ENCODE measurements at places on chromosomes 16 and 17. TPM values are rescaled to one million over a fixed set of nuclear protein-coding genes. Genes with fewer than 3 reads are reported as not detected.

DNA sequence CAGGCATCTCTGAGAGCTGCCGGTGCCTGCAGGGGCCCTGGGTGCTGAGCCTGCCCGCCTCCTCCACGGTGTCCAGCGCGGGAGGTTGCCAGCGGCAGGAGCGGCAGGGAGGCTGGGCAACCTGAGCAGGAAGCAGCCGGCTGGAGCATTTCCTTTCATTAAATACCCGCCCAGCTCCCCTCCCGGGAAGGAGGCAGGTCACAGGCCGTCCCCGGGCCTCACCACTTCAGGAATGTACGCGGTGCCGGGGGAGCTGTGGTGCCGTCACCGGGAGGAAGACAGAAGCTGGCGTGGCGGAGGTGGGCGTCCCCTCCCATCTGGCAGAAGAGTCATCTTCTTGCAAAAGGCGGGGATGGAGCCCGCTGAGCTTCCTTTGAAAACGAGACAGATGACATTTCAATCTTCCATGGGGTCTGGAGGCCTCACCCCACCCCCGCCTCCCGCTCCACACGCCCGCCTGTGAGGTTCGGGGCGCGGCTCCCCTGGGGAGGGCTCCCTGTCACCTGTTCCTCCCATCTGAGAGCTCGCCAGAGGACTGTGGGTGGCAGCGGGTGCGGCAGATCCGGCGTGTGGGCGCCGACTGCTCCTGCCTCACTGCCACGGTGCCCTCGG is 16.0 kb downstream of the SOX8 start:
- H3K27me3 ChIP-seq: peaks cover 13% of the 10 kb centered on the region
- peaks cover 8% of the 10 kb centered on the region for H3K36me3 ChIP-seq
- no peak overlapping the region for H3K27ac ChIP-seq

GRCh38 chr16:48272837-48273421 is 25.6 kb upstream of the ABCC11 start:
- no peak for DNase-seq
- H3K4me3 ChIP-seq: no peak overlapping the region
- no peaks in the 10 kb centered on the region for H3K27me3 ChIP-seq
- peaks cover 14% of the 10 kb centered on the region for H3K36me3 ChIP-seq
- H3K4me1 ChIP-seq: no peaks in the 10 kb centered on the region
- no peak overlapping the region for H3K27ac ChIP-seq

DNA sequence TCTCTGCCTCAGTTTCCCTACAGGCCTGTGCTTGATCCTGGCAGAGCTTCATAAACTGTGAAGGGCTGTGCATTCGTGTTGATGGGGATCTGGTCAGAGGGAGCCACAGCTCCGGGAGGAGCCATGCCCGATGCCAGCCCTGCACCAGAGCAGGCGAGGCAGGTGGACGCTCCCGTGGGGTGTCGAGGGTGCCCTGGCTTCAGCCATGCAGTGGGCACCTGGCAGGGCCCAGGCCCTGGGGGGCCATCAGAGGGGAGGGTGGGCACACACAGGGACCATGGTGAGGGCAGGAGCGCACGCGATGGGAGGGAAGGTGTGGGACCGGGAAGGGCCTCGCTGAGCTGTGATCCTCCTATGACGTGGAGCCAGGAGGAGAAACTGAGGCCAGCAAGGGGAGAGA is 22.0 kb downstream of the ZFPM1 start:
- H3K4me1 ChIP-seq: peaks cover 31% of the 10 kb centered on the region
- H3K36me3 ChIP-seq: no peaks in the 10 kb centered on the region
- DNase-seq: no peak
- H3K4me3 ChIP-seq: no peak overlapping the region

DNA sequence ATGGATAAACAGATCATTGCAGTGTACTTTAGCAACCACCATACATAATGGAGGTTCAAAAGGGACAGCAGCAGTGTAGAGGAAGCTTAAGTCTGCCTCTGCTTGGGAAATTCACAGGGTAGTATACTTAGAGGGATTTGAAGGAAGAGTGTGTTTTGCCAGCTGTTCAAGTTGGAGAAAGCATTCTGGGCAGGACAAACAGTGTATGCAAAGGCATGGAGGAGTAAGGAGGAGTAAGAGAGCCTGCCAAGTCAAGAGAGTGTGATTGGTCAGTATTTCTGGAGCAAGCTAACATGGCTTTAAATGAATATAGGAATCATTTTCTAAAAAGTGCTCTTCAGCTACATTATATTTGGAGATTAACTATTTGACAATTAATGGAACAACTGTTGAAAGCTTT is 22.9 kb upstream of the PHAF1 start:
- no peaks in the 10 kb centered on the region for H3K27me3 ChIP-seq
- no peak overlapping the region for H3K4me3 ChIP-seq
- H3K27ac ChIP-seq: peak overlapping the region; percentile 8
- DNase-seq: no peak
- peaks cover 25% of the 10 kb centered on the region for H3K36me3 ChIP-seq

DNA sequence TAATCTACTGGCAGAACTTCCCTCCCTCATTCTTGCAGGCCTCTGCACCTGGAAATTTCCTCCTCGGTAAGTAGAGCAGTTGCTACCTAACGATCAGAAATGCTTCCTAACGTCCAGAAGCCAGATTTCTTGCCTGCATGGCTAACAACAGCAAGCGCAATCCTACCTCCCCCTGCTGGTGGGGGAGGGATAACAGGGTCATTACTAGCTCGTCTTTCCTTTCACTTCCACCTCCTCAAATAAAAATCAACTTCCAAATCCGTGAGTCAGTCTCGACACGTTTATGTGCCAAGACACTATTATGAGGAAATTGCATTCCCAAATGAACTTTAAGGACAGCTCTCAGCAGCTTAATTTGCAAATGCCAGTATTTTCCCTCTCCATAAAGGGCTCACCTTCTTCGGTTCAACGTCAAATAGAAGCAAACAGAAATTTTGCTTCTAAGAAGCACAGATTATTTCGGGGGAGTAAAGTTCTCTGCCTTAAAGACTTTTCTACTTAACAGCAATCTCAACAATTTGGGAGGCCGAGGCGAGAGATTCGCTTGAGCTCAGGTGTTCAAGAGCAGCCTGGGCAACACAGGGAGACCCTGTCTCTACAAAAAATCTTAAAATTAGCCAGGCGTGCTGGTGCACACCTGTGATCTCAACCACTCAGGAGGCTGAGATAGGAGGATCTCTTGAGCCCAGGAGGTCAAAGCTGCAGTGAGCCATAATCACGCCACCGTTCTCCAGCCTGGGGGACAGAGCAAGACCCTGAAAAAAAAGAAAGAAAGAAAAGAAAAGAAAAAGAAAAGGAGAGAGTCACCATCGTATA is 188.6 kb upstream of the PSMD7 start:
- DNase-seq: peak; percentile 37
- peaks cover 4% of the 10 kb centered on the region for H3K4me1 ChIP-seq
- no peak overlapping the region for H3K27ac ChIP-seq

DNA sequence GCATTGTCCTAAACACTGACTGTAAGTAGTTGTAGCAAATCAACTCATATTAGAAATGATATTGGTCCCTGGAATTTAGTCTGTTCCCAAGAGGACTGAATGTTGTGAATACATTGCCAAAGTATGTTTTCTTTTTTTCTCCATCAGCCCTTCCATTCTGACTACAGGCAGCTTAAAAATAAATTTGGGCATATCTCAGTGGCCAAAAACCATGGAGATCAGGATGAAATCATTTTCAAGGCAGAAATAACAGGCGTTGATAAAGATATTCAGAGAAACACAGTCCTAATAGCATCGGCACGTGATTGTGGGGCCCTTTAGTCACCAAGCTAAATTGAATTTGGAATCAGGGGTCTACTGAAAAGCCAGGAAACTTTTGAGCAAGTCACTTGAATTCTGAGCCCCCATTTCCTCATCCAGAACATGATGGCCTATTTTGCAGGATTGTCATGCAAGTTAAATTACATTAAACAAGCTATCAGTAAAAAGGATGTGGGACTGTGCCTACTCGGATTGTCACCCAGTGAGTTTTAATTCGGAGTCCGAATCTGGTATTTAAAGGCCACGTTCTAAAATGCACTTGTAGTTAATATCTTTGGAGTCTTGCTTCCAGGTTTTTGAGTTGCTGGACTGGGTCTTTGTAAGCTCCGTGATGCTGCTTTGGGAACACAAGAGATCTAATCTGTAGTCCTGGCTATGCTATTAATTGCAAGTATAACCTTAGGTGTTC is 17.1 kb downstream of the HLF start:
- H3K27me3 ChIP-seq: peaks cover 7% of the 10 kb centered on the region
- H3K4me3 ChIP-seq: no peak overlapping the region
- no peak overlapping the region for H3K27ac ChIP-seq
- H3K4me1 ChIP-seq: peaks cover 11% of the 10 kb centered on the region
- no peak for DNase-seq
- H3K36me3 ChIP-seq: no peaks in the 10 kb centered on the region

GRCh38 chr17:48295362-48296288 is 134.4 kb downstream of the SKAP1 start:
- H3K4me3 ChIP-seq: peak overlapping the region; percentile 81
- H3K27ac ChIP-seq: peak overlapping the region; percentile 85
- peaks cover 14% of the 10 kb centered on the region for H3K36me3 ChIP-seq

DNA sequence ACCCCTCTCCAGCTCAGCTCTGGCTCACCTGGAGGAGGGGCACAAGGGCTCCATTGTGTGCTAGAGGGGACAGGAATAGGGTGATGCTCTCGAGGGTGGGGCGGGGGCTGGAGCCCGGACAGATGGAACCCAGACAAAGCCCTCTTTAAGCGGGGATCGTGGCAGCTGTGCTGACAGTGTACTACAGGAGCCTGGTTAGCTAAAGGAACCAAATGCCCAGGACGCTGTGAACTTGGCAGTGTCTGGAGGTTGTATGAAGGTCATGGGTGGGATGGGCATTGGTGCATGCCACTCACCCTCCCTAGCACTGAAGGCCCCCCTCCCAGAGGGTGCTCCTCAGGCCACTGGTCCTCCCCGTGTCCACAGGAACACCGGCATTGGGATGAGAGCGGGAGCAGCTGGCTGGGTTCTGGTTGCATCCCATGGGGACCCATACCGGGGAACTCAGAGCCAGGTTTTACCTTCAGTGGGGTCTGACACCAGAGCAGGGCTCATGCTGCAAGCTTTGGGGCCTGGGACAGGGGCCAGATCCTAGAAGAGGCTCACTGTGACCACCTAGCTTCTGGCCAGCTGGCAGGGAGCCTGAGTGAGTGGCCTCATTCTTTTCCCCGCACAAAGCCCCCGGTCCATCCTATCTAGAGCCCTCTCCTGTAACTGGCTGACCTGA is 11.9 kb downstream of the KIF19 start:
- no peak for DNase-seq
- H3K27me3 ChIP-seq: peaks cover 4% of the 10 kb centered on the region
- no peak overlapping the region for H3K27ac ChIP-seq
- H3K4me3 ChIP-seq: no peak overlapping the region

DNA sequence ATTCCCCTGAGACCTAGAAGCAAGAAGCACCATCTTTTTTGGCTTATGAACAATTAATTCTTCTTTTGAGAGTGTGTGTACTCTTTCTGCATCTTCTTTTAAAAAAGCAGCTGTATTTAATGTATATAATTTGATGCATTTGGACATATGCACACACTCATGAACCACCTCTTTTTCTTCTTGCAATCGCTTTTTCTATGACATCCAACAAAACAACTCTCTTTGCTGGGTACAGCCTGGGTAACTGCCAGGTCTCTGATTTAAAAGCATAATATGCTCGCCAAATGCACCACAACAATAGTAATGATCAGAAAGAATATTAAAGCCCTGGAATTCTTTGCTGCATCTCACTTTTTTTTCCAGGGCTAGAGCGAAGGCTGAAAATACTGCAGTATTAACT is 97.3 kb downstream of the HAPSTR1 start:
- no peaks in the 10 kb centered on the region for H3K27me3 ChIP-seq
- no peak overlapping the region for H3K4me3 ChIP-seq
- H3K27ac ChIP-seq: no peak overlapping the region
- H3K36me3 ChIP-seq: no peaks in the 10 kb centered on the region
- no peak for DNase-seq
- no peaks in the 10 kb centered on the region for H3K4me1 ChIP-seq

DNA sequence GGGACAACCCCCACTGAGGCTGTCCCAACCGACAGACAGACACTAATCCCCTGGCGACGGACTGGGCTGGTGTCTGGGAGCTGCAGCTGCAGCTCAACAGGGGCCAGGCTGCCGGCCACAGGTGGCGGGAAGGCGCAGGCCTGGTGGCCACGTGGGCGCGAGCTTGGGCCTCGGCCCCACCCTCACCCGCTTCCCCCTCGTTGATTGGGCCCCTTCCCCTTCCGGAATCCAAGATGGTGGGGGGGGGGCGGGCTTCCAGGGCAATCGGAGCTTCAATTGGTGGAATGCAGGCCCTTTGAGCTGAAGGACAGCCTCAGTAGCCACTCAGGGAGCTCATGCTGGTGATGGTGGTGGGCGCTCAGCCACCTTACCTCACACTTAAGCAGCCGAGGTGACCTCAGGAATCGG is 8.7 kb upstream of the TBX4 start:
- H3K27me3 ChIP-seq: peaks cover 51% of the 10 kb centered on the region
- peaks cover 1% of the 10 kb centered on the region for H3K36me3 ChIP-seq
- no peak for DNase-seq
- H3K4me3 ChIP-seq: no peak overlapping the region
- peaks cover 6% of the 10 kb centered on the region for H3K4me1 ChIP-seq

GRCh38 chr16:11395008-11395948 is 50.0 kb downstream of the RMI2 start:
- DNase-seq: peak; percentile 14
- no peak overlapping the region for H3K4me3 ChIP-seq
- H3K36me3 ChIP-seq: no peaks in the 10 kb centered on the region
- H3K27me3 ChIP-seq: peaks cover 2% of the 10 kb centered on the region
- H3K27ac ChIP-seq: no peak overlapping the region
- H3K4me1 ChIP-seq: peaks cover 4% of the 10 kb centered on the region

DNA sequence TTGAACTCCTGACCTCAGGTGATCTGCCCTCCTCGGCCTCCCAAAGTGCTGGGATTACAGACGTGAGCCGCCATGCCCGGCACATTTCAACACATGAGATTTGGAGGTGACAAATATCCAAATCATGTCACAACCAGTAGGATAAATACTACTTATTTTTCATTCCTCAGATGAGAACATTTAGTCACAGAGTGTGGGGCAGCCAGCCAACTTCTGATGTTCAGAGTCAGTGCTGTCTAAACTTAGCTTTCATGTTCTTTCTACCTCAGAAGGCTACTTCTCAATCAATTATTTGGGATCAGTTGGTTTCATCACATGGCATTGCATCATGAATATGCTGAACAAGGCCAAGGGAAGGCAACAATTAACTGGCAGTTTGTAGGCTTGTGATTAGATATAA is 134.5 kb downstream of the CDH13 start:
- no peak for DNase-seq
- H3K4me3 ChIP-seq: no peak overlapping the region
- no peaks in the 10 kb centered on the region for H3K27me3 ChIP-seq

DNA sequence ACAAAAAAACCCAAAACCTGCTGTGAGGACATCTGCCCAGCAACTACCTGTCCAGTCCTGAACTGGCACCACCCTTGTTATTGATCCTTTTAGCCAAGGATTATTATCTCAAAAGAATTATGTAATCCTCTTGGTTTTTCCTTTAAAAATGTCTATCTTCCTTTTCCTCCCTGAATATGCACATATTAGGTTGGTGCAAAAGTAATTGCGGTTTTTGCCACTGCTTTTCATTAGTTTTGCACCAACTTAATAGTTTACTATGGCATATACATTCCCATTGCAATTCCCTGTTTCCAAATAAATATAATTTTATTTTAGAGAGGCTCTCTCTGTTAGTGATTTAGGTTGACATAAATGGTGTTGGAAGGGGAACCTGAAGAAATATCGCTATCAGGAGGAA is 51.3 kb downstream of the MPHOSPH6 start:
- no peak for DNase-seq
- H3K36me3 ChIP-seq: no peaks in the 10 kb centered on the region
- no peaks in the 10 kb centered on the region for H3K4me1 ChIP-seq
- peaks cover 6% of the 10 kb centered on the region for H3K27me3 ChIP-seq

The XYLT1 gene
- total RNA-seq: 56.7 TPM

The CDK5R1 gene
- total RNA-seq: 8.1 TPM

The CD300LB gene
- total RNA-seq: not detected

The CRHR1 gene
- total RNA-seq: not detected

The NPIPA2 gene
- 1.5 TPM for total RNA-seq

The STH gene
- not detected for total RNA-seq

The SULT1A3 gene
- 32.3 TPM for total RNA-seq
